Neural progenitor cell (in vitro differentiated cells): ENCODE measurements at places on chromosomes 3 and 15.

DNA sequence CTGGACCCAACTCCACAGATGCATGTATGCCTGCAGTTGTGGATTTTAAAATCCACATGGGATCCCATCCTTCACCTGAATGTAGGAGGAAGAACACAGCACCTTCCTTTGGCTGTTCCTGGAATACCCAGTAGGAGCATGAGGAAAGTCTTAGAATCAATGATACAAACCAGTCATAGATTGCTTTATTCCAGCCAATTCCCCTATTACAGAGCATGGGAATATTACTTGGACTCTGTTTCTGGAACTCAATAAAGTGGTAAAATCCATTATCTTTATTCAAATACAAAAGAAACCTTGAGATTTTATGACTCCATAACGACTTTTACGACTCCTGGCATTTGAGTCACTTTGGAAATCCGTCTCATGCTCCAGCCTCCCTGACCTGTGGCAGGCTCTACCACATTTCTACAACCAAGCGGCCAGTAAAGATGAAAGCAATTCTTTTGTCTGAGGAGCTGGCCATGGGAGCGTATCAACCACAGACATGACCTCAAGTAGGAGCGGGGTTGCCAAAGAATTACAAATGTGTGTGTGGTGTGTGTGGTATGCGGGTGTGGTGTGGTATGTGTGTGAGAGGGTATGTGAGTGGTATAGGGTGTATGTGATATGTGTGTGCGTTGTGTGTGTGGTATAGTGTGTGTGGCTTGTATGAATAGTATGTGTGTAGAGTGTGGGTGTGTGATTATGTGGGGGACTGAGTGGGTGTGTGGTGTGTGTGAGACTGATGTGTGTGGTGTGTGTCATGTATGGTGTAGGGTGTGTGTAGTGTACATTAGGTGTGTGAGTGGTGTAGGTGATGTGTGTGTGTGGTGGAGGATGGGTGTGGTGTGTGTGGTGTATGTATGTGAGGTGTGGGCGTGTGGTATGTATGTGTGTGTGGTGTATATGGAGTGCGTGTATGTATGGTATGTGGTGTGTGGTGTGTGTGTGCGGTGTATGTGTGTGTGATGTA is 40.0 kb downstream of the ARRDC4 start:
- H3K36me3 ChIP-seq = no peaks in the 10 kb centered on the region
- H3K4me1 ChIP-seq = no peaks in the 10 kb centered on the region
- no peak for DNase-seq
- no peak overlapping the region for H3K4me3 ChIP-seq
- no peak overlapping the region for H3K27ac ChIP-seq

DNA sequence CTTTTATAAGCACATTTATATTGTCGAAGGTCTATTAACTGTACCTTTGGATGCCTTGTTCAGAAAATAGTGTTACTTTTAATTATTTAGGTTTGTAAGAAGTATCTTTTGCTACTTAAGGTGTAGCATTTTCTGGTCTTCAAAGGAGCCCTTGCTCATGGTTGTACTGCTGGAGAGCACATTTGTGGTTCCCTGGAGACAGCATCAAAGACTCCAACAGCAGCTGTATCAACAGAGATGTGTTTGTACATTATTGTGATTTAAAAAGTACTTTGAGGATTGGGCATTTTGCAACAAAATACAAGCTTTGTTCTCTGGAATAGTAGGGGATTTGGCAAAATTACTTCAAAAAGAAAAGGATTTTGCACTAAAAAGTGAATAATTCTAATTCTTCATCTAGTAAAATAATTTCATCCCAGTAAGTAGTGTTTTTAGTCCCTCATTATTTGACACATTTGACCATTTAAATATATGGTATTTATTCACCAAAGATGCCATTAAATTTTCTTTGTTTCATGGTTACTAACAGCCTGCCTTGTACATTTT is 16.5 kb downstream of the TBC1D23 start:
- no peaks in the 10 kb centered on the region for H3K27me3 ChIP-seq
- peaks cover 4% of the 10 kb centered on the region for H3K4me1 ChIP-seq
- no peak overlapping the region for H3K27ac ChIP-seq
- no peak for DNase-seq
- no peak overlapping the region for H3K4me3 ChIP-seq
- H3K36me3 ChIP-seq = no peaks in the 10 kb centered on the region

GRCh38 chr3:59254433-59254832 is 204.6 kb upstream of the CFAP20DC start:
- peaks cover 6% of the 10 kb centered on the region for H3K4me1 ChIP-seq
- H3K27ac ChIP-seq = no peak overlapping the region
- DNase-seq = no peak
- H3K4me3 ChIP-seq = no peak overlapping the region
- no peaks in the 10 kb centered on the region for H3K27me3 ChIP-seq
- H3K36me3 ChIP-seq = no peaks in the 10 kb centered on the region

GRCh38 chr15:60374628-60375081 is 23.1 kb downstream of the ANXA2 start:
- no peaks in the 10 kb centered on the region for H3K36me3 ChIP-seq
- H3K4me3 ChIP-seq = no peak overlapping the region
- H3K4me1 ChIP-seq = peaks cover 30% of the 10 kb centered on the region
- peaks cover 59% of the 10 kb centered on the region for H3K27me3 ChIP-seq

DNA sequence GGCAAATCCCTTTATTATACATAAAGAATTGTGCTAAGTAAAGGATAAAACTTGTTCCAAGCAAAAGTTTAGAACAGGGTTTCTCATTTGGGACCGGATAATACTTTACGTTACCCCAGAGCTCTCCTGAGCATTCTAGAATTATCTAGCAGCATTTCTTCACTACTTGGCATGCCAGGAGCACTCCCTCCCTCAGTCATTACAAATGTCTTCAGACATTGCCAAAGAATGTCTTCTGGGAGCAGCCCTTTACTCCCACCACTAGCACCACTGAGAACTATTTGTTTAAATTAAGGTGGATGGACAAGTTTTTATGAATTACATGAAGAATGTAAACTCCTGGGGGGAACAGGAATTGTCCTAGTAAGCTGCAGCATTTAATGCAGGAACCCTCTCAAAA is 516.4 kb downstream of the GBE1 start:
- no peak overlapping the region for H3K4me3 ChIP-seq
- H3K27ac ChIP-seq = no peak overlapping the region
- H3K27me3 ChIP-seq = no peaks in the 10 kb centered on the region
- no peaks in the 10 kb centered on the region for H3K36me3 ChIP-seq
- DNase-seq = no peak
- H3K4me1 ChIP-seq = no peaks in the 10 kb centered on the region
